ENCODE measurements at places on chromosomes 5 and 9.

DNA sequence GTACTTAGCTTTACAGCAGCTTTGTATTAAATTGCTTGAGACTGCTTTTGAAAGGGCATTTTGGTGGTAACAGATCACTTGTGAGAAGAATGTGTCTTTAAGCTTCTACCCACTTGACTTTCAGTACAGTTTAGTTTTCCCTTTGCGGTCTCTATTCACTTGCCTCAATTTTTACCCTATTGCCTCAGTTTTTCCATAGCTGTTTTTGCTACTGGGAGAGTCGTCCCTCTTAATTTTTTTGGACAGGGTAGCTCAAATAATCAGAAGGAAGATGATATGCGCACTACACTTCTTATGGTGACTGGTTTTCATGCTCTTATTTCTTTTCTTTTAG lies 18.8 kb downstream of the UGCG start:
- DNase-seq: no peak

DNA sequence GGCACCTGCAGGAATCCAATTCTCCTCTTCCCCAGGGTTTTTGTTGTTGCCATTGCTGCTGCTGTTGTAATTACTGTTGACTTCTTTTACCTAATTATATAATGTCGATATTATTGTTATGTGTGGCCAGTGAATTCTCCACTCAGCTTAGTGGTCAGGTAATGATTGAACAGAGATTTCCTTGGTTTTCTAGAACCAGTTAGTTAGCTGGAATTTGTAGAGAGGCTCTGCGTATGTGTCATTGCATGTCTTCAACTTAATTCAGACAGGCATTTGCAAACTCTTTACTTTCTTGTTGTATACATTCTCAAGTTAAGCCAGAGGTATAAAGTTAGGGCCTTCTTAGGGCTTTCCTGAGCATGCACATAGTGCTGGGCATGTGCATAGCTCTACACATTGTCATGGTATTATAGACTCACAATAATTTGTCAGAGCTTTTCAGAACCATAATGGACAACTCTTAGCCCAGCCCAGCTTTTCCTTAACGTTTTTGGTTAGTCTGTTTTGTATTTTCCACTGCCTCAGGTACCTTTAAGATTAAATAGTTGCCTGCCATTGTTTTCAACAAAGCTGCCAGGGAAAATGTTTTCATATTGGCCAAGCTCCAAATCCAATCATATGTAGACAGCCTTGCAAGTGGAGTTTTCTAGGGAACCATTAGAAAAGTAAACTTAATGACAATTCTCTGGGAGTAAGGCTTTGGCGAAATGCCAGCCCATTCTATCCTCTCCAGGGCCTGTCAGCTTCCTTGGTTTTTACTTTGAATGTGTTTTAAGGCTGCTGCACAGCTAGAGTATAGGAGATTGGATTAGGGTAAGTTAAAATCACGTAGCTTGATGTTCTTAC lies 68.1 kb downstream of the UBE2R2 start:
- no peak for DNase-seq

DNA sequence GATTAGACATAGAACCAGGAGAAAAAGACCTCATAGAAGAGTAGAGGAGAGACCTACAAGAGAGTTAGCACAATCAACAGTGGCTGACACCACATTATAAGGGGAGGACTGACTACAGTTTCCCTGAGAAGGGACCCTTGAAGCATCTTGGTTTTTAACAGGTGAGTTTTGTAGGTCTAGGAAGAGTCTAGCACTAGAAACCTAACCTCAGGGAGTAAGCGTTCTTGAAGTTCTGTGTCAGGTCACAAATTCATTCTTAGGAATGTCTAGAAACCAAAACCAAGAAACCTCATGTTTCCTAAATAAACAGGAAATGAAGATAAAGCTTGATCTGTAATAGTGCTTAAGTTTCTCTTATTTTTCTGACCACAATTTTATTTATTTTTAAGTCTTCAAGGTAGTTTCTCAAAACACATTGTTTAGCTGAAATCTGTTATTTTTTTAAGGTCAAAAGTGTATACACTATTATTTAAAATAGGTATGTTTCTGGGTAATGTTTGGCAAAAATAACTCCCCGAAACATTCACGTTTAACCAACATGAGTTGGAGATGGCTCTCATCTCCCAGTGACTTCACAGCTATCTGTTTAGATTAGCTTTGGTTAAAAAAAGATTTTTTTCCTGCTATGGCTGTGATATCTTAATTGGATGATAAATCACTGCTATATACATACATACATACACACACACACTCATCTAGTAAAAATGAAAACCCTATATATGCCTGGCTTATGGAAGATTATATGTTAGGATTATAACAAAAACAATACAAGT lies 37.1 kb downstream of the MAP3K1 start:
- no peak for DNase-seq

GRCh38 chr5:97842687-97843086 lies 659.6 kb upstream of the RIOK2 start:
- no peak for DNase-seq

- no peak for DNase-seq
These were observed 53.8 kb upstream of the CLINT1 start for GRCh38 chr5:157912621-157913325.

DNA sequence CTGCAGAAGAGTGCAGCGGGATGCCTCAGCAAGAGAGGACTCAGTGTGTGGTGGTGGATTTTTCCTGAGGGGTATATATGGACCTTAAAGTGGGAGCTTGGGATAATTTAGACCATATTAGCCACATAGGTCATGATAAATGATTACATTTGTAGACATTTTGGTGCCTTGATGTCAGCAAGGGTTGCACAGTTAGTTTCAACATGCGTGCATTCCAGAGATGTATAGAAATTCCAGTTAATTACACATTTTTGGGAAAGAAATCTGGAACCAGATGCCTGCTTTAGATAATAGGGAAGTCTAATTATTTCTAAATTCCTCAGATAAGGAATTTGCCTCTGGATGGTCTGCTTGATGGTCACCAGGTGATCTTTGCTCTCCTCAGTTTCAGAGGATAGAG lies 440.6 kb upstream of the PAPPA start:
- DNase-seq: no peak

GRCh38 chr5:63916786-63917185 lies 45.5 kb downstream of the HTR1A start:
- DNase-seq: no peak

- DNase-seq: no peak
These were observed 175.9 kb downstream of the KIF4B start for GRCh38 chr5:155189476-155189875.

DNA sequence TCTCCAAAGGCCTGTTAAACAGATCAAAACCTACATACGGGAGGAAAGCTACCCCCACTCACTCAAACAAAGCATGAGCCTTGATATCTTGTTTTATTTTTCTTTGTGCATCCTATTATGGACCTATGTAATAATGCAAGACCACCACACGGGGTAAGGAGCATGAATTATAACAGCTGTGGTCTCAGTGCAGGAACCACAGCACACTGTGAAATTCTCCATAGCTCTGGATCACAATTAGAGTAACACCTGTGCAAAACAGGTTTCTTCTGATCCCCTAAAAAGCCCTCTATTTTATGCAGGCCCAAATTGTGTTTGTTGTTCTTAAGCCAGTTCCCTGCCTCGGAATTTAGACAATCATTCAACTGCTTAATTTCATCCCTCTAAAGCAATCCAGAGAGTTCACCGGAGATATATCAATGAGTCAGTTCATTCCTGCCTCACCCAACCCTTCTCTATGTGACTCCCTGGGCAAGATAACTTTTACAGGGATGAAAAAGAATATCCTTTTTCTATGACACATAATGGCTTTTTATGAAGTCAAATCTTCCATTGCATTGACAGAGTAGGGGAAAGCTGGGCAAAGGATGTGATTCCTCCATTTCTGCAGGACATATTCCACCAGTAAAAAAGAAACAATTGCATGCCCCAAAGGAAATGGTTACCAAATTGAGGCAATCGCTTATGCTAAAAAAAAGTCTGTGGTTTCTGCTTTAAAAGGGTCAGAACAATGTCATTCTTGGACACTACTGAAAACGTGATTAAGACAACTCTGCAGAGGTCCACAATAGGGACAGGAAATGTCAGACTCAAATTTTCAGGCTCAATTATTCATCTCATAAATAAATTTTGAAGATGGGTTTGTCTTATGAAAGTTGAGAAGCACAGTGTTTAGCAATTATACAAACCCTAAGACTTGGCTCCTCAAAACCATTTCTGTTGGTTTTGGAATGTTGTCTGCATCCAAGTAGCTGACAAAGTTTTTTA lies 41.6 kb upstream of the FST start:
- DNase-seq: no peak

GRCh38 chr9:123749580-123750202 lies 180.2 kb downstream of the DENND1A start:
- peak; percentile 51 for DNase-seq

DNA sequence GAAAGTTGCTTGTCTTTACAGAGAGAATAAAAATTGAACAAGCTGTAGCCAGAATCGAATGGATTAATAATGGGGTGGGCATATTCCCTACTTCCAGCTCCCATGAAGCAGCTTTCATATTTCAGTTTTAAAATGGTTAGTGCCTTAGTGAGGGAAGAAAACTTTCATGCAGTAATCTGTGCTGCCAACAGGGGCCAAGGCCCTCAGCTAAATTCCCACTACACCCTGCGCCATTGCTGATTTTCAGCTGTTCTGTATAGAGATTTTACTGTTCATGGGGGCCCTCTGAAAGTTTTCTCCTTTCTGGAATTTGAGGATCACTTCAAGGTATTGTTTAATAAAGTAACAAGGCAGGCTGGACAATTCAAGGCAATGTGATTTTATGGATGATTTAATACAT lies 58.2 kb downstream of the CAST start:
- no peak for DNase-seq

DNA sequence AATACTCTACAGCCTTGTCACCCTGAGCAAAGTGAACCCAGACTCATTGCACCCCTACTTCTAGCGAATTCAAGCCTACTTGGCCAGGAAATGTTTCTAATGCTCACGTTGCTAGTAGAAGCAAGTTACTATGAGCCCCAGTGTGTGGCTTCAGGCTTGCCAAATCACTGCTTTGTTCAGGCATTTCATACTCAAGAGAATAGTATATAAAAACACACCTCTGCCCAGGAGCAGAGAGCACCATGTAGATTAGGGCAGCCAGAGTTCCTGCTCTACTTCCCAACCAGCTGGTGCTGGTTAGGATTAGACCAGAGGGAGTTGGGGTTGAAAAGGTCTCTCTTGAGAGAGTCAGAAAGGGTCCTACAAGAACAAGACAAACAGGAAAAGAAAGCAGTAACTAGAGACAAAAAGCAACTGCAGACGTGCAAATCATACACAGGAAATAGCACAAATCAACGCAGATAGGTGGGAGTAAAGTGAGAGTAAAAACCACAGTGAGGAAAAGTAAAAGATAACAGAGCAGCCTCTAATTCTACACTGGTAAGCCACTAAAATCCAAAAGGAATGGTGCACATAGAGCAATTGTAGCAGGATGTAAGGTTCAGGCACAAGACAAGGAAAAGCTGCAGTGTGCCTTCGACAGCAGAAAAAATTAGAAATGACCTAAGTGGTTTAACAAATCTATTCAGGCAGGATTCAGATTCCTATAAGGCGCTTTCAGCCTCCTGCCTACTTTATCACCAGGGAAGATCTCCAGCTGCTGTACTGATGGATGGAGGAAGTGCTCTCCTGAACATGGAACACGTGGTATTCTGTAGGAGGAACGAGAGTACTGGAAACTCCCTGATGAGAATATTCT lies 49.6 kb upstream of the KIF2A start:
- DNase-seq: peak; percentile 22

Measured in GM20000 (cell line).